ENCODE measurements at places on chromosomes 2 and 18.

GRCh38 chr2:104825124-104825865, 28.6 kb upstream of the POU3F3 start:
- no peak for DNase-seq

GRCh38 chr18:35491700-35492077, 6.1 kb downstream of the INO80C start:
- DNase-seq, result no peak

DNA sequence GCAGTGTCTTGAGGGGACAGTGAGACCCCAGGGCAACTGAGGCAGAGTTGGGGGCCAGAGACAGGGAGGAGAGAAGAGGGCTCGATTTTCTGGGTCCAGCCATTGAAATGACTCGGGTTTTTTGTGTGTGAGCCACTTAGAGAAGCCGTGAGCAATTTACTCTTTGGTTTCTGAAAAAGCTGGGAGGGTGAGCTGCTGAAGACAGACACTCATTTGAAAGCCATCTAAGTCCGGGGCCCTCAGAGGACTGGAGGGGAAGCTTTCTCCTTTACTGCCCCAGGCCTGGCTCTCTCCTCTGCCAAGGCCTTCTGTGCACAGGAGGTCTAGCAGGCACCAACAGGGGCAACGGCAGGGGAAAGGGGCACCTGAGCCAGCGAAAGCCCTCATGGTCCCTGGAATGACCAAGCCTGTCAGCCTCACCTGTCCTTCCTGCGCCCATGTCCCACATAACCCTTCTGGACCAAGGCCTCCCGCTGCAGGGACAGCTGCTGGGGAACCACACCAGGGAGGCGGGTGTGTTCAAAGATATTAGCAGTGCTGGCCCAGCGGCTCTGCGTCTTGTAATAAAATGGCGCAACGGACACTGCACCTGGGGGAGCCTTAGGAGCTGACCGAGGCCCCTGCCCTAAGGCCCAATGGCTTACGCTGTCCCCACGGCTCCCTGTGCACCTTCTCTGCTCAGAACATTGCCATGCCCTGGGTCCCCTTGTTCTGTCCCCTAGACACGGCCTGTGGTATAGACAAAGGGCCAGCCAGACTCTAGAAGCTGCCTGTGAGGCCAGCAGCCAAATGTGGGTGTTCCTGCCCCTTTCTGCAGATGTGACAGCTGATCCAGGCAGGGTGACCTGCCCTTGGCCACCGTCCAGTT, 45.8 kb downstream of the HS6ST1 start:
- no peak for DNase-seq

DNA sequence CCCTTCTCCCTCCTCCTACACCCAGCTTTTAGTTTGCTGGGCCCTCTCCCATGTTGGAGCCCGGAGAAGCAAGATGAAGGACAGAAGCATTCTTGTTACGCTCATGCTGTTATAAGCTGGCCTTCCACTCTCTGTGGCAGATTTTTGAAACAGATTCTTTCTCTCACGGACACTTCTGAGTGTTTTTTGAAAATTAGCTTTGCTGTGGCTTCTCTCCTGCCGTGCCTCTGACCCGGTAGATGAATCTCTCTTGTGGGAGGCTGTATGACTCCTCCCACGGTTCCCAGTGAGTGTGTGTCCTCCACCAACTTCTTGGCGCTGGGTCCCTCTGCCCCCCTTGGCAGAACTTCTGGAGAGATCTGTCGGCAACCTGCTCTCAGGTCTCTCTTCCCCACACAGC, 269.3 kb upstream of the MYT1L start:
- no peak for DNase-seq

DNA sequence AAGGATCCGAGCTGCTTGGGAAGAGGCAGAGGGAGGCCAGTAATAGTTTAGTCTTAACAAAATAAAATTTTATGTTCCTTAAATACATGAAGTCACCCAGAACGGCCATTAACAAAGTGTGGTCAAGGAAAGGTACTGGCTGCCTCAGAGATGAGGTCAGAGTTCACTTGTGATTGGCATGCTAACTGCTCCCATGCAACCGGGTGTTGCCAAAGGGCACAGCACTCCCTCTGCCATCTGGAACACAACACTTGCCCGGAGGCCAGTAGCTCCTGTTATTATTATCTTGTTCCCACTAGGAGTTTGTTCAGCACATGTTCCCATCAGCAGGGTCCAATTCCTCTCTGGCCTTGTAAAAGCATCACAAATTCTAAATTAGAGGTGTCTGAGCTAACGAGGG, 207.0 kb downstream of the CYP26B1 start:
- DNase-seq, result no peak

GRCh38 chr2:96344011-96344410, 8.4 kb downstream of the NCAPH start:
- peak; percentile 33 for DNase-seq

DNA sequence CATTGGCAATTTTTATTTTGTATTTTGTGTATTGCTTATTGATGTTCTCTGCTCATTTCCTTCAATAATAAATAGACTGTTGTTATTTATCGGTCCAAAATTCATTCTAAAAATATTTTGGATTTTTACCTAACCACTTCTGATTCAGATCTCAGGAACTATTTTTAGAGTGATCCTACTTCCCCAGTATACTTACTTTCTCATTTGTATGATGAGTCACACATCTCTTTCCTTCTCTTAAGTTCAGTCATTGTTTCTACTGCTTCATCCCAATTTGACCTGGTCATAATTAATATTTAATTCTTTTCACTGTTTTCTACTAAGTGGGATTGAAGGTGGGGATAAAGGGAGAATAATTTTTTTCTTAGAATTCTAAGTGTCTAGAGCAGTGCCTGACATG, 75.1 kb downstream of the AGPS start:
- DNase-seq, result no peak

DNA sequence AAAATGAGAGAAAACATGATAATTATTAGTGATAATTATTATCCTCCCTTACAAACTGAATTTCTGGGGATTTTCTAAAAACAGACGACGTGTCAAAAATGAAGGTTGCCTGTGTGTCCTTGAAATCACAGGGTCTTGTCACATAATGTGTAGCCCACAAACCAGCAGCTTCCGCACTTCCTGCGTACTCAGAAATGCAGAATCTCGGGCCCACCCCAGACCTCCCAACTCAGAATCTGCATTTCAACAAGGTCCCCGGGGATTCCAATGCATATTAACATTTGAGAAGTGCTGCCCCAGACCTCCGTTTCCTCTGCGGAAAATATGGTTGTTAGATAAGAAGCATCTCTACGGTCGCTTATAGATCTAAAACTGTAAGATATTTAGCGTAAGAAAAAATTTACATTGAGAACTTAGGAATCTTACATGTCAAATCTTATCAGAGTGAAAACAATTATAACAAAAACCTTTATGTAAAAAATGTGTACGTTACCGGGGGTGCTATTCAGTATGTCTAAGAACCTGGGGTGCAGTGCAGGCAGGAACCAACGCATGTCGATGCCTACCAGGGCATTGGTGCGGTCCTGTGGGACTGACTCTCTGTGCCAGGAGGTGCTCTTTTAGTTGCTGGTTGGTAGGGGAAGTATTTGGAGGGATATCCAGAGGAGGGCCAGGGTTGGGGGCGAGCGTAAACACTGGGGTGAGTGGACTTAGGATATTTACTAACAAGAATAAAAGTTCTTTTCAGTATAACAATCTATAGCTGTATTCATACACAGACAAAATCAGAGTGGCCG, 15.2 kb downstream of the CDKL4 start:
- no peak for DNase-seq

- DNase-seq, result no peak
These were observed 570.6 kb downstream of the ZEB2 start for GRCh38 chr2:143949121-143949848.

DNA sequence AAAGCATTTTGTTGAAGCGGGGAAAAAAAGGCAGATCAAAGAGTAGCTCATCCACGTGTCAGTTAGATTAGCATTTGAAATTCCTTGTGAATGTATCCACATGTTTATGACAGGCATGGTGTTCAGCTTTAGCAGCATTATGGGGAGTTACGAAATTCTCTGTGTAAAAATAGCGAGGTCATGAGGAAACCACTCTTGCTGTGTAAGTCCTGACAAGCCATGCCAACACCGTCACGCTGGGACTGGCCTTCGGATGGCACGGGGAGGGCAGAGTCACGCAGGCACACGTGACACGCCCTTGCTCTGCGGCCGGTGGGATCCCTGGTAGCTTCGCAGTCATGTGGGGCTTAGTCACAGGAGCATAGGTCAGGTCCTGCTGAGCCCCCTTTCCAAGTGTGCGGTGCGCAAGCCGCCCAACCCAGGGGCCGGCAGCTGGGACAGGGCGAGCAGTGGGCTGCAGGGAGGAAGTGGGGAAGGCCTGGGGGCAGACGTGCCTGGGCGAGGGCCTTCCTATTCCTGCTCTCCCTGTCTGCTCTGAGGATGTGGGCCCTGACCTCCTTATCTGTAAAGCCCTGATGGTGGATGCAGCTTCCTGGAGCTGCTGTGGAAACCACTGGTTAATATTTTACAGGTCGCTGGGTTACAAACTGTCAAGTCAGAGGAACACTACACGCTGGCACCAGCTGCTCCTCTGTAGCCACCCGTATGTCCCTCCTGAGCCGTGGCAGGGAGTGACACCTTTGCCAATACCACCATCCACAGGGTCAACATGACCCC, 18.0 kb downstream of the MBP start:
- DNase-seq, result no peak

DNA sequence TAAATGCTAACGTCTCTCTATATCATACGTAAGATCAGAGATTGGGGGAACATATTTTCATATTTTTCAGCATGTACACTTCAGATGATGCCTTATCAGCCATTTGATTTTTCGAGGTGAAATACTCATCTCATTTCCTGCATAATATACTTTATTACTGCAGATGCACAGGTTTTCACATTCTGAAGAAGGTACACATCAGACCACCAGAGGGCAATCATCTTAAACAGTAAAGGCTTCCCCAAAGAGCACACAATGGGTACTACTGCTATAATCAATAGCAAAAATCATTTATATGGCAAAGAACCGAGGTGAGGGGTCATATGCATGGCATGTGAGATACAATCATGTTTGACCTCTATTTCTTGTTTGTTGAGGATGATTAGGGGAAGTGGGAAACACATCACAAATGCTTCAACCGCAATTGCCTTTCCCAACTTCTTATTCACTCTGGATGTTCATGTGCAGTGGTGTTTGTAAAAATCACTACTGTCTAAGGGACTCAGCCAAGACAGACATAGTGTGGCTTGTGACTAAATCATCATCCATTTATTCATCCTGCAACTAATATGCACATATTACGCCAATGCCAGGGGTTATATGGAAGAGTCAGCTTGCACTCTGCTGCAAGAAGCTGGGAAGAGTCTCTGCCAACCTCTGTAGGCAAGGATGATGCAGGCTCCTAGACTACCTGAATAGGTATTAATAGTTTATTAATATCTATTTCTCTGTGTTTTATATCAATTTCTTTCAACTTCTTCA, 118.7 kb downstream of the EPB41L3 start:
- no peak for DNase-seq

DNA sequence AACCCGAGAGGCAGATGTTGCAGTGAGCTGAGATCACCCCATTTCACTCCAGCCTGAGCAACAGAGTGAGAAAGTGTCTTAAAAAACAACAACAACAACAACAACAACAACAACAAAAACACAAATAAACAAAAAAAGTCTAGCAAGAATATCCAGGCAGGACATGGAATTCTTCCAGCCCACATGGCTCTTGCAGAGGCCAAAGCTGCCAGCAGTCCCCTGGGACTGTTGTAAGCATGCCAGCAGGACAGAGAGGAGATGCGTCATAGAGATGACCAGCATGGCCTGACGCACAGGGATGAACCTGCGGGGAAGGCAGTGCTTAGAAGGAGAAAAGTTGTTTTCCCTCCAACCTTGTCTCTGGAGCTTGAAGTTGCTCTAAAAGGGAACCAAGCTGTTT, 182.3 kb upstream of the PGAP1 start:
- no peak for DNase-seq

DNA sequence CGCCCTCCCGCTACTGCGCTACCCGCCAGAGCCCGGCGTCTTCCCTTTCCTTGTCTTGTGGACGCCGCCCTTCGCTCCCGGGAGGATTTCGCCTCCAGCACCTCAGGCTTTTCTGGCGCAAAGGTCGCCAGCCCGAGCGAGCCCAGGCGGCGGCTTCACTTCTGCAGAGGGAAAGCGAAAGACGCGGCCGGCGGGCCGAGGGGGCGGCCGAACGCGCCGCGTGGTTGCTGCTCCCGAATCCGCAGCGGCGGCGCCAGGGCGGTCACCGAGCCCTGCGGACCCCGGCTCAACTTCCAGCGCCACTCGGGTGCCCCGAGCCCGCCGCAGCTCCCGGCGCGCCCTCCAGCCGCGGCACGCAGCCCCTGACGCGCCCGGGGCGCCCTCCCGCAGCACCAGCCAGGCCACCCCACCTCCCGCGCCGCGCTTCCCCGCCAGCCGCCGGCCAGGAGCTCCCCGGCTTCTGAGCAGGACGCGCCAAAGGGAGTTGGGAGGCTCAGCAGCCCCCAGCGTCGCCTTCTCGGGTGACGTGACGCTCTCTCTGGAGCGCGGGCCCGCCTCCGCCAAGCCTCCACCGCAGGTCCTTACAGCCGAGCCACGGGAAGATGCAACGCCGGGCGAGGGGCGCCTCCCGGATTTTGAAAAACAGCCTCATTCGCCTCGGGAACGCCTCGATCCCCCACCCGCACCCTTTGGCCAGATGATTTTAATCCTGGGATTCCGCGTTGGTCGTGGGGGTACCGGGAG, 84.9 kb upstream of the EPB41L3 start:
- DNase-seq, result no peak

- DNase-seq, result no peak
These were observed 2.8 kb upstream of the ECEL1 start for GRCh38 chr2:232490221-232491138.

Measured in activated T-helper 1 cell treated with Interleukin-2 at 50 U/mL for 16 hours (primary cell).